ENCODE measurements at places on chromosomes 3 and 15.

DNA sequence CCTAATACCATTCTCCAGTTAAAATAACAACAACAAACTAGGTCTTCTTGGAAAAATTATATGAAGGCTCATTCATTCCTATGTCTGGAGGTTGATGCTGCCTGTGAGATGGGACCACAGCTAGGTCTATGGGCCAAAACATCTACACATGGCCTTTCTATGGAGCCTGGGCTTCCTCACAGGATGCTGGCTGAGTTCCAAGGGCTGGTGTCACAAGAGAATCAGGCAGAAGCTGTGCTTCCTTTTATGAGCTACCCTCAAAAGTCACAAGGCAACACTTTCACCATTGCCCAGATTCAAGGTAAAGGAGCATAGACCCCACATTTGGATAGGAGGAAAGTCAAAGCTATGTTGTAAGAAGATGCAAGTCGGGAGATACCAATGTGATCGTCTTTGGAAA lies 4.6 kb upstream of the RTP2 start:
- DNase-seq = no peak

DNA sequence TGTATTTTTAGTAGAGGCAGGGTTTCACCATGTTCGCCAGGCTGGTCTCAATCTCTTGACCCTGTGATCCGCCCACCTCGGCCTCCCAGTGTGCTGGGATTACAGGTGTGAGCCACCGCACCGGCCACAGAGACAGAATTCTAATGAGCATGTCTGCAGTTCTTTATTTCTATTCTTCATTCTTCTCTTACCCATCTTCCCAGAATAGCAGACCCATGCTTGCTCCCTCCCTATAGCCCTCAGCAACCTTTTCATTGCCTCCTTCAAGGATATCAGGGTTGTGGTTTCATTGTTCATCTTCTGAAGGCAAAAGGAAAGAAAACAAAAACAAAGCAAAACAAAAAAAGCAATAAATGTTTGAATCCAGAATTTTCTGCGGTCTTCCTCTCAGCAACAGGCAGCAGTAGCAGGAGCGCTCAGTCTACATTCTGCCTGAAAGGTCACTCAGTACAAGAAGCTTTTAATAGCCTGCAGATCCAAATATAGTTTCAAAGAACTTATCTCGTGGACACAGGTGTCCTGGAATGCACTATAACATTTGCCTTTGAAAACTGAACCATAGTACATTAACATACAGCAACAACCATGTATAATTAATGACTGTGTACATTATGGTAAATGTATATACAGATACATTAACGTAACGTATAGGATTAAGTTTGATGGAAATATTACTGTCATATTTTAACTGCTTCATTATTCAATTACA lies at the start of gene SMCO1:
Gene SMCO1, minus strand, starts transcription at position 434 of the 709 bp plus-strand sequence. Its CDS starts 137 bp downstream, at position 297.
- DNase-seq = no peak

- no peak for DNase-seq
These were observed at the start of gene WNT7A for GRCh38 chr3:13879946-13880810. Gene WNT7A, minus strand, starts transcription at chr3:13880071. Its CDS starts 255 bp downstream, at chr3:13879816.

GRCh38 chr3:38210141-38210757 lies 44.9 kb downstream of the OXSR1 start:
- no peak for DNase-seq

- no peak for DNase-seq
These were observed 718 bp downstream of the BNIP2 start for GRCh38 chr15:59688423-59688781.

DNA sequence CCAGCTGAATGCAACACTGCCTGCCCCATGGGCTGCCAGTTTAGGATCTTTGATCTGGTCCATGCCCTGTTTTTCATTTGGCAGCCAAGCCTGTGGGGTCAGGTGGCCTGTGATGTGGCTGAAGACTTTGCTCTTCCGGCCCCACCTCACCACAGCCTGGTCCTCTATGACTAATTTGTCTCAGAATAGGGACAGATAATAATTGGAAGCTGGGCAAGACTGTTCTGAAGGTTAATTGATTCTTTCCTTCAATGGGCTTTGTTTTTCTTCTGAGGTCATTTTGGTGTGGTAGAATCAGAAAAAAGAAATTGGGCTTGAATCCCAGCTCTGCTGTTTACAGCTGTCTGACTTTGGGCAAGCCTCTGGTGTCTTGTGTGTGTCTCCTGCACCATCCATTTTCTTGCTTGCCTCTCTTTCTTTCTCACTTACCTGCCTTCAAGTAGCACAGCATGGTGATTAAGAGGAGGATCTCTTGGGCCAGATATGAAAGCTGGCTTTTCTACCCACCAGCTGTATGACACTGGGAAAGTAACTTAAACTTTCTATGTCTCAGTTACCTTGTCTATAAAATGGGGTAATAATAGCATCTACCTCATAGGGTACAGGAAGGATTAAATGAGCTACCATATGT lies 24.2 kb downstream of the ABHD2 start:
- no peak for DNase-seq

- DNase-seq = no peak
These were observed 95.2 kb downstream of the CLDN1 start for GRCh38 chr3:190227064-190227463.

DNA sequence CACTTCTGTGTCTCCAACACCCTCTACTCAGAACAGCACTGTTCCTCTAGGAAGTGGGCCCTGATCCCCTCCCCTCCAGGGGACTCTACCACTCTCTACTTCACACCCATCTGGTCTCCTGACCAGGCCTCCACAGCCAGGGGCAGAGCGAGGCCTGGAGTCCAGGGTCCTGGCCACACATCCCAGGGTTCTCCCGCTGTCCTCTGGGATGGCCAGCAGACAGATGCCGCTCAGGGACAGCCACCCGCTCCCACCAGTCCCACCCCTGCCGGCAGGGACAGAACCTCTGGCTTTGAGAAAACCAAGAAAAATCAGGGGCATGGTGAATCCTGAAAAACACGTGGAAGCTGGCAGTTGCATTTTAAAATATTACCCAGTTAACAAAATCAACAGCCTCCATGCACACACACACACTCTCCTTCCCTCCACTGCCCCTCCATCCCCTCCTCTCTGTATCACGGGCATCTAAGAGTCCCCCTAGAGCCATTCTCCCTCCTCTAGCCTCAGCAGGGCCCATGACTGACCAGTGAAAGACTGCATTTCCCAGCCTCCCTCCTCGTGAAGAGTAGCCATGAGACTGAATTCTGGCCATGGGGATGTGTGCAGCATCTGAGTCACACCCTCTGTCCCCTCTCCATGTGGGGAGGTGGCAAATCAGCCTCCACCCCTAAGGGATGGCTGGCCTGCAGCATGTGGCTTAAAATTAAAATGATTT lies 32.1 kb upstream of the IQSEC1 start:
- no peak for DNase-seq

DNA sequence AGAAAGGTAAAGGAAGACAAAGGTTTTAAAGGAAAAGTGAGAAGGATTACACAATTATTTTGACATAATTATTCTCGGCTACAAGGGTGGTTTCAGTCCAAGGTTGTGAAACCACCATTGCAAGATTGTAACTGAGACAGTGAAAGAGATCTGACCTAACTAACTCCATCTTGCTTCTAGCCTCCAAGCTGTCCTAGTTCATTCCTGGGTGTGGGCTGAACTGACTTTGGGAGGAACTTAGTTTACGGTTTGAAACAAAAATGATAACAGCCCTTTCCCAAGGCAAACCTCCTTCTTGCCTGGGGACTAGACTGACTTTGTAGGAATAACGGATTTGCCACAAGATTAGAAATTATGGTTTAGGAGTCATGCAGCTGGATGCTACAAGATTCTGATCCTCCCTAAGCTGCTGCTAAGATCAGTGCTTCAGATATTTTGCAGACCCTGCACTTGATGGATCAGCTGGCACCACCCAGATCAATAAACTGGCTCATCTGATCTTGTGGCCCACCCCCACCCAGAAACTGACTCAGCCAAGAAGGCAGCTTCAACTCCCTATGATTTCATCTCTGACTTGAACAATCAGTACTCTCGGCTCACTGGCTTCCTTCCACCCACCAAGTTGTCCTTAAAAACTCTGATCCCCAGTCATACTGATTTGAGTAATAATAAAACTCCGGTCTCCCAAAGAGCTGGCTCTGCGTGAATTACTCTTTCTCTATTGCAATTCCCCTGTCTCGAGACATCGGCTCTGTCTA lies 57.7 kb upstream of the AADACL2 start:
- no peak for DNase-seq

GRCh38 chr3:57999417-58000115 lies 8.7 kb upstream of the FLNB start:
- DNase-seq = no peak

- DNase-seq = no peak
These were observed 692.7 kb downstream of the NTRK3 start for GRCh38 chr15:87563869-87564268.

DNA sequence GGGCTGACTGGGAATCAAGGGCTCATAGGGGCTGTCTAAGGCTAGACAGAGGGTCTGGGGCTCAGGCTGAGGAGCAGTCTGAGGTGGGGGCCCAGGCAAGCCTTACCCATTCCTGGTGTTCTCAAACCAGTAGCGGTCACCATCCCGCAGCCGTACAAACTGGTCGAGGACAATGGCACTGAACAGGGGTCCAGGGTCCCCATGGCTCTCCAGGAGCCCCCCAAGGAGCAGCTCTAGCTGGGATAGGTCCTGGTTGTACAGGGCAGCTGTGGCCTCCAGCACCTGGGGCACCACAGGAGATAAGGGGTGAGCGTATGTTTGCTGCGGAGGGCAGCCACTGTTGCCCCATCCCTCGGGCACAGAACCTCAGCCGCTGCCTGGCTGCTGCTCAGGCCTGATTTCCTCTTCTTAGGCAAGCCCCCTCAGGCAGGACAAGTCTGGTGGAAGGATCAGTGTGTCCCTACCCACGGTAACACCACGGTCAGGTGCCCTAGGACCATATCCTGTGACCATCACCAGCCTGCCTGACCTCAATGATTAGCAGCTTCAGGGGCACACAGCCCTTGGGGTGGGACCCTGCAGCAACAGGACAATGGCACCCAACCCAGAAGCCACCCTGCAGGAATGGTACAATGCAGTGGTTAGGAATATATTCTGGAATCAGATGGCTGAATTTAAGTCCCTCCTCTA lies 5.9 kb downstream of the DUOX2 start:
- DNase-seq = no peak

DNA sequence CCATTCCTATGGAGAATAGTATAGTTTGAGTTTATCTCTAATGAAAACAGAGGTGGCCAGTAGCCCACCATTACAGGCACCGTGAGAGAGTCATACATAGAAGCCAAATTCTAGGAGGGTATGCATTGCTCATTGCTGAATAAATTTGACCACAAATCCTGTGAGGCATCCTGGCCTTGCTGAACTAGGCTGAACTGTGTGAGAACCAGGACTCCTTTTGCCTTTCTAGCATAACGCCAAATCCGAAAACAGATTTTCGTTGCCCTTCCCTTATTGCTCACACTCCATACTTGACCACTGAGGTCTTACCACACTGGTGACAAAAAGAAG lies 50.4 kb downstream of the SLC2A2 start:
- DNase-seq = no peak

DNA sequence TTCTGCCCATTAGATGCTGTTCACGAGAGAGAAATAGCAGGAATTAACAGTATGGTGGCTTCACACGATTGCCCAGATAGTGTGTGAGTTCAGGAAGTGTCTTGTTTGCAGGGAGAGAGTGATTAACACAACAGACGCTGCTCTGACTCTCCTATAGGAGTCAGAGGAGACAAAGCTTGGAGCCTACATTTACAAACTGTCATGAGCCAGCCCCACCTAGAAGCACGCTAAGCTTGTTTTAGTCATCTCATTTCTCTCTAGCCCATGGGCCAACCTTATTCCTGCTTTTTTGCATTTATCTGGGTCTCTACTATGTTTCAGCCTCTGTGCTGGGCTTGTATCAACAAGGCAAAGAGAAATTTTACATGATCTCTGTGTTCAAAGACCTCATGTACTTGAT lies 128.3 kb upstream of the BFSP2 start:
- DNase-seq = no peak

- DNase-seq = no peak
These were observed 374.9 kb upstream of the TGFBR2 start for GRCh38 chr3:30231277-30232141.

DNA sequence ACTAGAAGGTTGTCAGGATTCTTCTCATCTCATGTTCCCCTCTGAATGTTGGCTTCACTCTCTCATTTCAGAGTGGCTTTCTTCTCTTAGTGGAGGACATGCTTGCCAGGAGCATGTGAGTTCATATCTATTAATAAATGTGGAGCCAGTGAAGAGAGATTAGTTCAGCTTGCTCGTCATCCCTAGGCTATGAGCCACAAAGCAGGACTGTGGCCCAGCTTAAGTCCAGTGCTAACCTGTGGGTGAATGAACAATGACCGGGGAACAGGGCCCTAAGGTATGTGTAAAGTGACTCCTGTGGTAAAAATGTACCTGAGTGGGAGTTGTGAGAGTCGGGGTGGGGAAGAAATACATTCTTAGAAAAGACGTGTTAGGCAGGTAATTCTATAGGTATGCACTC lies 96.9 kb upstream of the TBL1XR1 start:
- DNase-seq = no peak

DNA sequence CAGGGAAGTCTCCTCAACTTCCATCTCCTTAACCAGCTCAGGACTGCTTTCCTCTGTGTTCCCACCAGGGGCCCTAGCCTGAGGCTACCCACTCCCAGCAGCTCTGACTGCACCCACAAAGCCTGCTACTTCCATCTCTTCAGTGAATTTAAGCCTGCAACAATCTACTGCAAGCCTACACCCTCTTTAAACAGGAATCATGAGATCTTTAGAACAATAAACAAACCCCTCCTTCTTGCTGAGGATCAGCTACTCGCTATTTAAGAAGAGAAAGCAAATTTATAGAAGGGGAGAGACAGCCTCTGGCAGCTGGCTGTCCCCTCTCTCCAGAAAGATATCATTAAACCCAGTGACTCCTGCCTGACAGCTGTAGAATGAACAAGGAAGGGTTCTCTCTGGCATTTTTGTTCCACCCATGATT lies 51.9 kb downstream of the ARHGAP31 start:
- no peak for DNase-seq

DNA sequence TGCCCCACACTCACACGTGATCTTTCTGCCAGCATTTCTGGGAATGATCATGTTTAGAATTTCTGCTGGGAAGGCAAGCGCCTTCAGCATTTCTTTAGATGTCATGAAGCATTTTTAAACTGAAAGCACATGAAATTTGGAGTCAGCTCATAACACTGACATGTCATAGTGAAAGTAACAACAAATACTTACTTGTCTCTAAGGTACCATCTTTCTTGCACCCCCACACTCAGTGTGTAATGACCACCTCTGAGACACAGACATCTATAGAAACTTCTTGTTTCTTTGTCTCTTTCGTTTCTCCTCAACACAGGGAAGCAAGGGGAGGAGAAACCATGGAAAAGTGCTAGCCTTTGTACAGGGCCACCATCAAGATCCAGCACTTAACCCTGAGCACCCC lies 171.7 kb downstream of the RORA start:
- no peak for DNase-seq

GRCh38 chr3:118425272-118425837 lies 609.3 kb downstream of the IGSF11 start:
- DNase-seq = no peak

Data from NCI-H2081 treated with DMSO at 0.1 percent for 48 hours (cell line).